Karpas-422 (cell line): ENCODE measurements at places on chromosomes 2 and 18.

DNA sequence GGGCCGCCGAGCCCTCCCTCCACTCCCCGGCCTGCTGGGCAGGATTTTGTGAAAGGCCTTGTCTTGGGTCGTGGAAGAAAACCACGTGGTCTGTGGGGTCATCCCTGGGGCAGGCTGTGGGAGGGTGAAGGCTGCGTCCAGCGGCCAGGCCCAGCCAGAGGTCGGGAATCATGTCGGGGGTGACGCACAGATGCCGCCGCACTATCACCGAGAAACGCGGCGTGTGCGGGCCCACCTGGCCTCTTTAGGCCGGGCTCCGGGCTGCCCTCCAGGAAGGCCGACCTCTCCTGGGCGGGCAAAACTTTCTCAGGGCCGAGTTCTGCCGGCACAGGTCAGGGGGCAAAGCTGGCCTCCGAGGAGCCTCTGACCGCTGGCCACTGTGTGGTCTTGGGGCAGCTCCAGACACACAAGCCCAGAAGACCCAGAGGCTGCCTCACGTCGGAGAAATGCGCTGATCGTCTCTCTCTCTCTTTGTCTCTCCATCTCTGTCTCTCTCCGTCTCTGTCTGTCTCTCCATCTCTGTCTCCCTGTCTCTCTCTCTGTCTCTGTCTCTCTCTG lies 28.4 kb downstream of the NFATC1 start:
- DNase-seq: no peak

GRCh38 chr18:37282386-37283037 lies 283.1 kb downstream of the CELF4 start:
- peak; percentile 58 for DNase-seq

DNA sequence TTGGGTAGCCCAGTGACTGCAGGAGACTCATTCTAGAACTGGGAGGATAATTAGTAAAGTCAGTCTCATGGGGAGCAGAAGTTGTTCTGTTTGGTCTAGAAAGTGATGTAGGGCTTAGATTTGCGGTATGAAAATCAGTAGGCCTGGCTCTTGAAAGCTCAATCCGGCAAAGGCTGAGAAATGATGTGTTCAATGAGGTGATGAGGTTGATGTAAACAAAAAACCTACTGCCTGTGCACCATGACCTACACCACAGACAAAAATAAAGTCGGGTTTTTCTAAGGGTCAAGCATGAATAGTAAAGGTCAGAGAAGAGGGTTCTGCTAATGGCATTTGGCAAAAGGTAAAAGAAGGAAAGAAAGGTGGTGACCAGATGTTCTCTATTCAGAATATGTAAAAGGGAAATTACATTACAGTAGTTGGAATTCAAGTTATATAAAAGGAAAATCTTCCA lies 80.8 kb upstream of the COL5A2 start:
- DNase-seq: no peak

DNA sequence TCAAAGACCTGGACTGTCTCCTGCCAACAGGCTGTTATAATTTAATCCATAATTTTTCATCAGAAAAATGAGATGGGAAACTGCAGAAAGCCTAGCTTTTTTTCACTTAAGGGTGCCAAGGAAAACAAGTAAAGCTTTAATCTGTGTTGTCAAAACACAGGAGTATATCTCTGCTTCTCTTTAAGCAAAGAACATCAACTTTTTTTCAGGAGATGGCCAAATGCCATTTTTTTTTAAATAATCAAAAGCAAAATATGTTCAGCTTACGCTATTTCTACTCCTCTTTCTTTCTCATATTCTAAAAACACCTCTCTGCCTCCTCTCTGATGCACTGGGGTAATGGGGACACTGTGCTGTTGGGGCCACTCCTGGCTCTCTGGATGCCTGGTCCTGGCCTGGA lies 73.1 kb upstream of the NXPH2 start:
- DNase-seq: no peak

- no peak for DNase-seq
These were observed 702.9 kb downstream of the ERBB4 start for GRCh38 chr2:211835695-211836094.
